ENCODE measurements at places on chromosomes 1 and 21. TPM values are rescaled to one million over a fixed set of nuclear protein-coding genes. Genes with fewer than 3 reads are reported as not detected.

DNA sequence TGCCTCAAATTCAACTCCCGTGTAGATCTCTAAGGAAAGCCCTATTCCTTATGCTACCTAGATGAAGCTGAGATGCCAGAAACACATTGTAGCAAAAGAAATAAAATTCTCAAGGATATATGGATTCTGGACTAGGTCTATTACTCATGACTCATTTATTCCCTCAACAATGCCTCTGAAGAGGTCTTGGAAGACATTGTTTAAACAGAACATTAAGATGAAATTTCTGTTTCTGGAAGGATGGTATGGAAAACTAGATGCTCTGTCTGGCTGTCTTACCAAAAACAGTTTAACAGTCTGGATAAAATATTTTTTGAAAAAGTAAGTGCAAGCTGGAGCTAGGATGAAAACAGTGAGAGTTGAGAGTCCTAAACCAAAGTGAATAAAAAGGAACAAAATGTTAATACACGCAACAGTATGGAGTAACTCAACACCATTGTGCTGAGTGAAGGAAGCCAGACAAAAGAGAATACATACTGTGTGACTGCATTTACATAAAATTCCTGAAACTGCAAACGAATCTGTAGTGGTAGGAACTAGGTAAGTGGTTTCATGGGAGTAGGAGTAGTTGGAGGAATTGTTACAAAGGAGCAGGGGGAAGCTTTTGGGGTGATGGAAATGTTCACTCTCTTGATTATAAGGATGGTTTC lies 59.3 kb upstream of the GNG12 start:
- DNase-seq = no peak

DNA sequence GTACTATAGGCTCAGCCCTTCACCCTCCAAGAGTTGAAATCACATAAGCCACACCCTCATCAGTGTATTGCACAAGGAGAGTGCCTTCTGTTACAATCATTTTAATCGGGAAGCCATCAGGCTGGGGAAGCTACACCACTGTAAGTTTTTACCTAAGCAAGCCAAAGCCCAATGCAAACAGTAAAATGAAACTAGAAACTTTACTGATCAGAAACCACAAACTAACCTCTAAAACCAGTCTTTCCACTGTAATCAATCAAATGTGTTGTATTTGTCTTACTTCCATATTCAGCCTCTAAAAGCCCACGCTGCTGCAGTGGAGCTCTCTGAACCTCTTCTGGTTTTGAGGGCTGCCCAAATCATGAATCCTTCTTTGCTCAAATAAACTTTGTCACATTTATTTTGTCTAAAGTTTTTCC lies 26.2 kb downstream of the CAPN8 start:
- no peak for DNase-seq

DNA sequence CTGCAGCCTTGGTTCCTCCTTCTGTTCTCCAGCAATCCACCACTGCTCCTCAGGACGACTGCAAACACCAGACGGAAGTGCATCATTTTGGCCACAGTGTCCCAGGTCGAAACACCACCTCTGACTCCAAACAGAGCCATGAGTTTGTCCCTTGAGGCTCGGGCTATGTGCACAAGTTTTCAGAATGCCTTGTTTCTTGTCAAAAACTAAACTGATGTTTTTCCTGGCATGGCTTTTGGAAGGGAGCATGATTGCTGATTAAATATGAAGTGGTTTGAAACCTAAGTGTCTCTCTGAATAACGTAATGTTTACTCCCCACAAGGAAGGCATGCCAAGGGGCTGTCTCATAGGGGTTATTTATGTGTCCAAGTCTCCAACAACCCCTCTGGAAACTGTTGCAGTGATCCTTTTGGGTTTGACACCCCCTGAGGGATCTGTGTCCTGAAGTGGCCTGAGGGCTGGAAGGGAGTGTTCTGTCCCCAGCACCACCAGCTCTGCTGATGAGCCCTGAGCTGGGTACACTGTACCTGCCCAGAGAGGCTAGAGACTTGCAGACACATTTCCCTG lies 132.7 kb downstream of the PLPP3 start:
- no peak for DNase-seq

DNA sequence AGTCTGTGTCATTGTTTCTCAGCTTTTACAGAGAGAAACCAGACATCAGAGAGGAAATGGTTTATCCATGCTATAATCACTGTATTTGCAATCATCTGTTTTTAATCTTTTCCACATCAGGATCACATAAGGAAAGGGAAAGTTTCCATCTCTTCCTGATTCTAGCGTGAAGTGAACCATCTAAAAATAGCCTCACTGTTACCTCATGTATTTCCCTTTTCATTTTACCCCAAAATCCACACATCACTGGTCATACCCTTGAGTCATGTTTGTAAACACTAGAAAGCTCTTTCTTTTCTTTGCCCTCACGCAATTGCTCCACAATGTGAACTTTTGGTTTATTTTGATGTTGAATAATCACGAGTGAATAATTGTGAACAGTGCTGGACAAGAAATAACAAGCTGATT lies 146.0 kb downstream of the PLA2G4A start:
- DNase-seq = no peak

- no peak for DNase-seq
Observed at GRCh38 chr1:158163000-158163947, 17.4 kb upstream of the CD1D start.

The SPATA45 gene
- not detected for total RNA-seq

The SDC3 gene
- 18.0 TPM for total RNA-seq

The F3 gene
- total RNA-seq = 52.4 TPM
